A673 (cell line): ENCODE measurements at places on chromosomes 3 and 15.

- H3K4me1 ChIP-seq = no peaks in the 10 kb centered on the region
- no peaks in the 10 kb centered on the region for H3K36me3 ChIP-seq
- H3K27ac ChIP-seq = no peak overlapping the region
- peak; percentile 70 for DNase-seq
- H3K27me3 ChIP-seq = no peaks in the 10 kb centered on the region
These were observed 31.5 kb upstream of the LDHAL6B start for GRCh38 chr15:59174835-59175831.

DNA sequence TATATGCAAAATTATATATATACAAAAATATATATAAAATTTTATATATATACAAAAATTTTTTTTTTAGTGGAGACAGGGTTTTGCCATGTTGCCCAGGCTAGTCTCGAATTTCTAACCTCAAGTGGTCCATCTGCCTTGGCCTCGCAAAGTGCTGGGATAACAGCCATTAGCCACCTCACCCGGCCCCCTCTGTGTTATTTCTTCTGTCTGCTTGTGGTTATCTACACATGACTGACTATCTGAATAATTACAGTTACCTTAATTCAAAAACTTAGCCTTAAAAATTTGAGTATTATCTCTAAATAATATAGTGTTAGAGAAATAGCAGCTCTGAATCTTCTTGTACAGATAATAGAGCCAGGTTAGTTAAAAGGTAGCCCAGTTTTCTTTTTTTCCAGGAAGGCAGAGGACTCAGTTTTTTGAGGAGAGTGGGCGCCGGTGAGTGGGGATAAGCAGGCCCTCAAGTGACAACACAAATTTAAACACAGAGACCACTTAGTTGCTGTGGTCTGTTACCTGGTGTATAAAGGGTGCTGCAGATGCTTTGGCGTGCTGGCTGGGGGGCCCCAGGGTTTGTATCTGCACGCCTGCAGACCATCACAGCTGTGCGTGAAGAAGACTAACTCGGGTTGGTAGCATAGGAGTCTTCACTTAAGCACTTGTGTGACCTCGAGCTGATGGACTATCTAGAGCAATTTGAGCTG is 83.7 kb downstream of the TRAK1 start:
- no peak for DNase-seq
- H3K27me3 ChIP-seq = no peaks in the 10 kb centered on the region

- no peak for DNase-seq
- H3K36me3 ChIP-seq = no peaks in the 10 kb centered on the region
- no peaks in the 10 kb centered on the region for H3K4me1 ChIP-seq
- H3K27ac ChIP-seq = no peak overlapping the region
These were observed 20.1 kb downstream of the ALS2CL start for GRCh38 chr3:46673151-46674030.

DNA sequence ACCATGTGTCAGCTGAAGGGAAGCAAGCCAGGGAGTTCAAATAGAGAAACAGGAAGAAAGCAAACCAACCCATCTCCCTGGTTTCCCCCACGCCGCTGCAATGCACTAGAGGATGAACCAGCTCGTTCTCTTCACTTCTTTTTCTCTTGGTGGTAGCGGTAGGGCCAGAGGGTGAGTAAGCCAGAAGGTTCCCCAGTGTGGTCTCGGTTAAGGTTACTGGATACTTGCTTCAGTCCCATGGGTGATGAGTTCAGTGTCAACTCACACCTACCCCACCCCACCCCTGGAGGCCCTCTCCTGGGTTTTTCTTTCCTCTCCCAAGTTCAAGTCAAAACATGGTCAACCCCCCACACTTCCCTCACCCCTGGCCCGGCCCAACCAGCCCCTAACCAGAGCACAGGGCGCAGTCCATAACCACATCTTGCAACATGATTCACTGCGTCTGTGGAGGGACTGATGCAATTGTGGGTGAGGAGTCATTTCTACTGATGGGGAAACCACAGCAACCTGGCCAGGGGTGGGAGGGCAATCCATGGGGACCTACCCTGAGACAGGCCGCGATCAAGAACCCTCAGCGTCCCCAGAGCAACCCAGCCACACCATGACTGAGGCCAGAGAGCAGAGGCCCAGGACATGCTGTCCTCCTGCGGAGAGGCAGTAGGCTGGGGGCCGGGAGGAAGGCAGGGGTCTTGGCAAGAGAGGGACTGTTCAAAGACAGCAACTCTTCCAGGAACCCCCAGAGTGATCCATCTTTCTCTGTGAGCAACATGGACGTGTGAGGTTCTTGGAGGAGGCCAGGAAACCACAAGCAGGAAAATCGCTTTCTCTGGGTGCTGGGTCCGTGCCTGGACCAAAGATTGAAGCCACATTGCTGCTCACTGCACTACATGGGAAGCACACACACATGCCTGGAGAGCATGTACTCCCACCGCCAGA is 276.6 kb downstream of the UACA start:
- H3K36me3 ChIP-seq = no peaks in the 10 kb centered on the region
- no peaks in the 10 kb centered on the region for H3K27me3 ChIP-seq
- DNase-seq = no peak
- H3K27ac ChIP-seq = no peak overlapping the region
- no peaks in the 10 kb centered on the region for H3K4me1 ChIP-seq

DNA sequence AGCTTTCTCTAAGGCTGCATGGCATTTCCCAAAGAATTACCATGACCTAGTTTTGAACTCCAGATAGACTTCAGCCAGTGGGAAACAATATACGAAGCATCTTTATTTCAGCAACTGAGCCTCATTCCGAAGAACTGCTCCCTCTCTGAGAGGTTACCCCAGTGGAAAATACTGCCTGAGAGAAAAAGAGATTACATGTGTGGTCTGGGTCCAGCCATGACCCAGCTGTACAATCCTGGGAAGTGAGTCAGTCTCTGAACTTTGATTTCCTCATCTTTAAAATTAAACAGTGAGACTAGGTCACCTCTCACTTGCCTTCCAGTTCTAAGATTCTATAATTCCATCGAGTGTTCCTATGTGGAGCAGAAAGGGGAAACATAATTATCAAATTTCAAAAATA is 42.4 kb downstream of the TNIK start:
- no peak for DNase-seq
- no peaks in the 10 kb centered on the region for H3K27me3 ChIP-seq
- H3K36me3 ChIP-seq = no peaks in the 10 kb centered on the region
- no peaks in the 10 kb centered on the region for H3K4me1 ChIP-seq

GRCh38 chr15:73600413-73601335 is 32.5 kb downstream of the NPTN start:
- H3K36me3 ChIP-seq = no peaks in the 10 kb centered on the region
- DNase-seq = no peak
- H3K4me3 ChIP-seq = no peak overlapping the region
- H3K27ac ChIP-seq = no peak overlapping the region
- H3K4me1 ChIP-seq = peaks cover 56% of the 10 kb centered on the region

- no peaks in the 10 kb centered on the region for H3K27me3 ChIP-seq
- peak; percentile 33 for DNase-seq
- H3K4me1 ChIP-seq = peaks cover 32% of the 10 kb centered on the region
- H3K4me3 ChIP-seq = no peak overlapping the region
- H3K27ac ChIP-seq = peak overlapping the region; percentile 26
These were observed 203.8 kb downstream of the TCF12 start for GRCh38 chr15:57122080-57122840.

DNA sequence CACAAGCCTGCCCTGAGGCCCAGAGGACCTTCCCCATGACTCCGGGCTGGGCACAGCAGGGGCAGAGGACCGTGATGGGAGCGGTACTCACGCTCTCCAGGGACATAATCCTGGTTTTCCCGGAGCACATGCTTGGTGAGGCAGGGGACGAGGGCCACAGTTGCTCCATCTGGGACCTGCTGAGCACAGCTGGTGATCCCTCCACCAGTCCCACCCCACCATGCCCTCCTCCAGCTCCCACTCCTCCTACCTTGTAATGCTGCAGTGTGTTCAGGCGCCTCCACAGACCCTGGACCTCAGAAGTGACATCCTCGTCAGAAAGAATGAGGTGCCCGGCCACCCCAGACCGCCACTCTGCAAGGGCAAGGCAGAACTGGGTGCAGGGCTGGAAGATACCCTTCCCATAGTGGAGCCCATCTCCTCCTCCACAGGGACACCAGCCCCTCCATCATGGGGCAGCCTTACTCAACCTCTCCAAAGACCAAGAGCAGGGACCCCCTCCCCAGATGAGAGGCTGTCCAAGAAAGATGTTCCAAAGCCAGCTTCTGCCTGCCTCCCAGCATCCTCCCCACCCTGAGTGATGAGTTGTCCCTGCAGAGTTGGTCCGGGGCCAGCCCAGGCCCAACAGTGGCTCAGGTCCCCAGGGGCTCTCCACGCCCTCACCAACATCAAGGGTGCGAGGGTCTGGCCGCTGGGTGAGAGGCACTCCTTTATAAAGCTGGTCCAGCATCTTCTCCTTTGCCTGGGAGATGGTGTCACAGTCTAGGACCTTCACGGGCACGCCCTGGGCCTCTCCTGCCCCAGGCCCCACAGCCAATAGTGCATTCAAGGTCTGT is 19.5 kb downstream of the PLXNB1 start:
- H3K4me1 ChIP-seq = no peaks in the 10 kb centered on the region
- H3K36me3 ChIP-seq = no peaks in the 10 kb centered on the region
- no peak overlapping the region for H3K4me3 ChIP-seq
- DNase-seq = no peak
- no peaks in the 10 kb centered on the region for H3K27me3 ChIP-seq

- no peak overlapping the region for H3K4me3 ChIP-seq
- no peaks in the 10 kb centered on the region for H3K4me1 ChIP-seq
- H3K27me3 ChIP-seq = no peaks in the 10 kb centered on the region
- H3K27ac ChIP-seq = no peak overlapping the region
These were observed 41.1 kb upstream of the GNB5 start for GRCh38 chr15:52232327-52232726.

DNA sequence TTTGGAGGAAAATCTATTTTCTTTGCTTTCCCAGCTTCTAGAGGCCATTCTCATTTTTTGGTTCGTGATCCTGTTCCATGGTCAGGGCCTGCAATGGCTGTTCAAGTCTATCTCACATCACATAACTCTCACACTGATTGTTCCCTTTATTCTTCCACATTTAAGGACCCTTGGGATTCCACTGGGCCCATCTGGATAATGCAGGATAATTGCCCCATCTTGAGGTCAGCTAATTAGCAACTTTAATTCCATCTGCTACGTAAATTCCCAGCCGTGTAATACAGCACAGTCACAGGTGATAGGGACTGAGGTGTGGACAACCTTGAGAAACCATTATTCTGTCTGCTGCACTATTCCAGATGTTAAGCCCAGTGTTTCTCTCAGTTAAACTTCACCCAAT is 311.6 kb upstream of the CNTN4 start:
- H3K27me3 ChIP-seq = no peaks in the 10 kb centered on the region
- H3K4me1 ChIP-seq = no peaks in the 10 kb centered on the region
- no peak overlapping the region for H3K27ac ChIP-seq

DNA sequence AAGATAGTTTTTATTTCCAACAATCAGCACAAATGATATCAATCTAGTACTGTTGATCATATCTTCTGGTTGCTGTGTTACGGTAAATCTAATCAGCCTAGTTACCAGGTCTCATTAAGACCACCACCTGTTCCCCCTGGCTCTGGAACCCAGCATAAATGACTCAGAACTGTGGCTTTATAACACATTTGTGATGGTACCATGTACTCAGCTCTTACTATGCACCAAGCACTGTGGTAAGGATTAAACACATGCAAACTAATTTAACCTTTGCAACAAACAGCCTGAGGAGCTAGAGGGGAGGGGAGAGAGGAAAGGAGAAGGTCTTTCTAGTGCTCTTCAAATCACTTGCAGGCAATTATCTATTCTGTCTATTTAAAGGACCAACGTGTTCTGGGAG is 173.9 kb upstream of the LMCD1 start:
- H3K27ac ChIP-seq = no peak overlapping the region
- H3K27me3 ChIP-seq = no peaks in the 10 kb centered on the region
- H3K4me3 ChIP-seq = no peak overlapping the region
- no peak for DNase-seq
- no peaks in the 10 kb centered on the region for H3K36me3 ChIP-seq

GRCh38 chr3:153963012-153963411 is 158.2 kb upstream of the ARHGEF26 start:
- peaks cover 22% of the 10 kb centered on the region for H3K4me1 ChIP-seq
- DNase-seq = no peak
- no peak overlapping the region for H3K27ac ChIP-seq
- H3K4me3 ChIP-seq = no peak overlapping the region
- peaks cover 4% of the 10 kb centered on the region for H3K27me3 ChIP-seq

DNA sequence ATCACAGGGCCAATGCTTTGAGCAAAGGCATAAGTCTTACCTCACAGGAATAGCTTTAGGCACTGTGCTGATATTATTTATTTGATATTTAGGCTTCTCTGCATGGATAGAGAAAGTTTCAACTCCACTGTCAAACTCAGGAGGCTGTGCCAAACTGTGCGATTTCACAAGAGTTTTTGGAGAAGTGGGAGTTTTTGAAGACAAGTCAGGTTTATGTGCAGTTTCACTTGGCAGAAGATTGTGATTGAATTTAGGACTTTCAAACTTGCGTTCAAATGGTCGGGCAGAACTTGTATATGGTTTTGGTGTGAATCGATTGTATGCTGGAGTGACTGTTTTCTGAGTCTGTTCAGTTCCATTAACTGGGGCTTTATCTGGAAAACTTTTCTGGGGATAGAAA is 113.7 kb downstream of the TJP1 start:
- no peaks in the 10 kb centered on the region for H3K4me1 ChIP-seq
- H3K4me3 ChIP-seq = no peak overlapping the region
- H3K36me3 ChIP-seq = peaks cover 10% of the 10 kb centered on the region
- DNase-seq = no peak

DNA sequence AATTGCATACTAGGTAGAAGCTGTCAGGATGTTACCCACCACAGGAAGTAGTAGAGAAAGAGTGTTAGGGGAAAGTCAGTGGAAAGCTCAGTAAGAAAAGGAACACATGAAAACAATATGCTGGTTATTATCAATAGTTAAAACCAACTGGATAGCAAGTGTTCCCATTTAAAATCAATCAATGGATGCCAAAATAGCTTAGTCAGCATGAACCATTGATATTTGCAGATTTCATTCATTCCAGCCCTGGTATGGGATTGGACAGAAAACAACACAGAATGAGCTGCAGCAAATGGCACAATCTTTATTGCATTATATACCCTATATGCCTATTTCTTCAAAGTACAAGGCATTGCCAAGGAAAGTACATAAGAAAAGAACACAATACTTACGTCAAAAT is 293.7 kb downstream of the EPHA6 start:
- no peaks in the 10 kb centered on the region for H3K36me3 ChIP-seq
- no peak overlapping the region for H3K27ac ChIP-seq
- no peaks in the 10 kb centered on the region for H3K27me3 ChIP-seq
- no peak for DNase-seq
- no peaks in the 10 kb centered on the region for H3K4me1 ChIP-seq

GRCh38 chr3:7812490-7812889 is 689.1 kb upstream of the LMCD1 start:
- H3K27ac ChIP-seq = no peak overlapping the region
- H3K4me3 ChIP-seq = no peak overlapping the region
- no peak for DNase-seq
- no peaks in the 10 kb centered on the region for H3K4me1 ChIP-seq
- no peaks in the 10 kb centered on the region for H3K36me3 ChIP-seq
- H3K27me3 ChIP-seq = no peaks in the 10 kb centered on the region

- H3K27ac ChIP-seq = no peak overlapping the region
- H3K4me3 ChIP-seq = no peak overlapping the region
- H3K27me3 ChIP-seq = no peaks in the 10 kb centered on the region
- peaks cover 9% of the 10 kb centered on the region for H3K36me3 ChIP-seq
- H3K4me1 ChIP-seq = no peaks in the 10 kb centered on the region
These were observed 57.9 kb downstream of the ARMC8 start for GRCh38 chr3:138245026-138245425.

GRCh38 chr3:30073622-30074021 is 532.8 kb upstream of the TGFBR2 start:
- no peak overlapping the region for H3K27ac ChIP-seq
- no peak overlapping the region for H3K4me3 ChIP-seq
- H3K27me3 ChIP-seq = no peaks in the 10 kb centered on the region
- H3K36me3 ChIP-seq = no peaks in the 10 kb centered on the region
- H3K4me1 ChIP-seq = peaks cover 4% of the 10 kb centered on the region
- DNase-seq = peak; percentile 23

GRCh38 chr3:185387646-185388045 is 24.7 kb downstream of the MAP3K13 start:
- no peaks in the 10 kb centered on the region for H3K36me3 ChIP-seq
- H3K4me3 ChIP-seq = no peak overlapping the region
